Stimulated activated CD4-positive, alpha-beta T cell treated with anti-CD3 and anti-CD28 coated beads, Interleukin-1b, Interleukin-23, amount 100 ng/mL, for 1 hour (primary cell): ENCODE measurements at places on chromosomes 16 and 17.

- no peak for DNase-seq
Observed at GRCh38 chr17:76917829-76918228, 49.6 kb downstream of the MGAT5B start.

- DNase-seq: no peak
Observed at GRCh38 chr16:53946746-53947386, 242.9 kb downstream of the FTO start.

GRCh38 chr16:58128711-58129096 lies 477 bp downstream of the CFAP20 start:
- no peak for DNase-seq

DNA sequence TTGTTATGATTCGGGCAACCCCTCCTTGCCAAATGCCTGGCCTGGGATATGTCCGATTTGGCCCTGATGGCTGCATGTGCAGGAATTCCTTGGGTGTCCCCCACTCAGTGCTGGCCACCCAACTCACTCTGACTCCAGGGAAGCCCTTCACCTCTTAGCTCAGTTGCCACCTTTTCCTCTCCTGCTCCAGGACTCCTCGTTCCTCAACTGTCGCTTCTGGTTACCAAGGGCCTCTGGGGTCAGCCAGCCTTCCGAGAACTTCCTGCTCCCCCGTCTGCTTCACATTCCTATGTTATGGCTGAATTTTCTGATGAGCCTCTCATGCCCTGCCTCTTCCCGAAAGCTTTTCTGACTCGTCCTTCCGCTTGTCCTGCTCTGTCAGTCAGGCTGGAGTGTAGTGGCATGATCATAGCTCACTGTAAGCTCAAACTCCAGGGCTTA lies 63.5 kb downstream of the SPACA3 start:
- no peak for DNase-seq

DNA sequence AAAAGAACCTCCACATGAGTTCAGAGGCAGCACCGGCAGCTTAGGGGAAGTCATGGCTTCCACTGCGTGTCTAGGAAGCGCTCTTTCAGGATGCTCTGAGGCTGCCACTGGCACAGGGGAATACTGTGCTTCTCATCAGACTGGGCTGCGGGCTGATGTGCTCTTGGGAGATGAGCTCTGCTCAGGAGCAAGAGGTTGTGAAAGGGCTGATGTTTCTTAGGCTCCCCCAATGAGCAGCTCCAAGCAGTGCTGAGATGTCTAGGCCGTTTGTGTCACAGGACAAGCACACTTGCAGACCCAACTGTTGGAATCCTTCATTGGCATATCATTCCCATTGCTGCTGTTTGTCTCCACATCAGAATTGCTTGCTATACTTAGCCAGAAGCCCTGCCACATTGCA lies 3.6 kb downstream of the SP2 start:
- no peak for DNase-seq

DNA sequence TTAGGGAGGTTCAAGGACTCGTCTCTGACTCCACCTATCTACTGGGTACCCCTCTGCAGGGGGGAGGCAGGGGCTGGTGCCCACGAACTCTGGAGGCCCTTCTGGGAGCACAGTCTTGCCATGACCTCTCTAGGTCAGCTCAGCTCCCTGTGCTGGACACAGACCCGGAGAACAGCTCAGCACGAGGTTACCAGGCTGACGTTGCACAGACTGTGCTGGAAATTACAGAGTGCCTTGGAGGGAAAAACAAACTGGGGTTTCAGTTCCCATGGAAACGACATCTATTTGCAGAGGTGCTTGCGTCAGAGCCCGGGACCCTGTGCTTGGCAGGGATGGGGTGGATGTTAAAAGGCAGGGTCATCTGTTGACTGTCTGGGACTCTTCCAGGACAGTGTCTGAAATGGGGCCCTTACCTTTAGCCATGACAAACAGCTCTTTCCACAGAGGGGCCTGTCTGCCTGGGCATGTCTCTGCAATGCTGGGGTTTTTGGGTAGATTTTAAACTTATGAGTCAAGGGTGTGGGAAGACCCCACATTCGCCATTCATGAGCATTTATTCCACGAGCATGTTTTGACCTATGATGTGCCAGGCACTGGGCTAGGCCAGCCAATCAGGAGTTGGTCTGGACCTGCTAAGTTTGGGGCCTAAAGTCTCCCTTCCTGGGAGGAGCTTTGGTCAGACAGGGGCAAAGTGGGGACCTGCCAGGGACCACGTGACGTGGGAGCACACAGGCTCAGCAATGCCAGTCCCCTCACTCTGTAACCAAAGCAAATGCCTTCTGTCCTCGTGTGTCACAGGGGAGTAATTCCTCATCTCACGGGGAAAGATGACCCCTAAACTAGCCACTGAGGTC lies 22.5 kb downstream of the CCR7 start:
- DNase-seq: no peak

DNA sequence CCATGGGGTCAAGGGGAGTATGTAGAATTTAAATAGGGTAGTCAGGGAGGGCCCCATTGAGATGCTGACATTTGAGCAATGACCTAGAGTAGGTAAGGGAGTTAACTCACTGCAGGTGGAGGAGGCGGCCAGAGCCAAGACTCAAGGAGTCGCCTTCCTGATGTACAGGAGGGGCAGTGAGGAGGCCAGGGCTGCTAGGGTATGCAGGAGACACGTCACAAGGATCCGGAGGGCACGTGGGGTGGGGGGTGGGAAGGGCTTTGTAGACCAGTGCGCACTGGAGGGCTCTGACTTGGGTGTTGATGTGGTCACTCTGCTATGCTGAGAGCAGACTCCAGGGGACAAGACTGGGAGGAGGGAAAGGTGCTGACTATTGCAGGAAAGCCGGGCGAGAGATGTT lies 37.5 kb downstream of the SPECC1 start:
- no peak for DNase-seq

- DNase-seq: no peak
Observed at GRCh38 chr16:81841722-81842121, 62.6 kb downstream of the PLCG2 start.

- no peak for DNase-seq
Observed at GRCh38 chr17:49258394-49258793, 27.8 kb upstream of the PHOSPHO1 start.

- DNase-seq: no peak
Observed at GRCh38 chr16:24009098-24009497, 173.3 kb downstream of the PRKCB start.

DNA sequence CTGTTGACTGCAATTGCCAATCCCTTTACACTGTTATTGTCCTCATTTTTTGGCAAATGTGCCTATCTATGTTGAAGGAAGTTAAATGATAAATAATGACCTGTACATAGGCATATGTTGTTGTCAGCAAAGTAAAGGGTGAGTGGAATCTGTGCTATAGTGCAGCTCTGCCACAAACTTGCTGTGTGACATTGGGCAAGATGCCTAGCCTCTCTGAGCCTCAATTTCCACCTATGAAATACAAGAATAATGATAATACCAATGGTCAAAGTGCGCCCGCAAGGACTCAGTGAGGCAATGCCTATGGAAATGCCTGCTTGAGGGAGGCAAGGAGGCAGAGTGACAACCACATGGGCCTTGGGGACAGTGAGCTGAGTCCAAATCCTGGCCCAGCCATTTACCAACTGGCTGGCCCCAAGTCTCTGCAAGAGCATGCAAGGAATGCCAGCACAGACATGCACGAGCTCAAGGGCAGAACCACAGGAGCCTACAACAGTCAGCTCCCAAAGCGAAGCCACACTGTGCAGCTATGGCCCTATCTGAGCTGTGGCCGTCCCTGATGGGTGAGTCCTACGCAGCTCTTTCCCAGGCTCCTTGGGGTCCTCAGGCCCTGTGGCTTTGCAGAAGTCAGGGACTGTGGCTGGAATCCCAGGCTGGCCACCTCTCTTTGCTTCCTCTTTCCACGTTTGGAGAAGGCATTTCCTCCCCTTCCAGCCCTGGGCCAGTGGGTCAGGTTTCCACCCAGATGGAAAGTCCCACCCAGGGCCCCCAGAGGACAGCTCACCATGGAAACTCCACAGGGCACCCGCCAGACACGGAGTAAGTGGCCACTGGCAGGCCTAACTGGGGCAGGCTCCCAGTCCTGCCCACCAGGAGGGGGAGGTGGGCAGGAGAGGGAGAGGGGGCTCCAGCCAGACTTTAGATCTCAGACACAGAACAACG lies 82.1 kb downstream of the ZNF423 start:
- no peak for DNase-seq

GRCh38 chr17:79954281-79955166 lies 81.1 kb downstream of the TBC1D16 start:
- no peak for DNase-seq

DNA sequence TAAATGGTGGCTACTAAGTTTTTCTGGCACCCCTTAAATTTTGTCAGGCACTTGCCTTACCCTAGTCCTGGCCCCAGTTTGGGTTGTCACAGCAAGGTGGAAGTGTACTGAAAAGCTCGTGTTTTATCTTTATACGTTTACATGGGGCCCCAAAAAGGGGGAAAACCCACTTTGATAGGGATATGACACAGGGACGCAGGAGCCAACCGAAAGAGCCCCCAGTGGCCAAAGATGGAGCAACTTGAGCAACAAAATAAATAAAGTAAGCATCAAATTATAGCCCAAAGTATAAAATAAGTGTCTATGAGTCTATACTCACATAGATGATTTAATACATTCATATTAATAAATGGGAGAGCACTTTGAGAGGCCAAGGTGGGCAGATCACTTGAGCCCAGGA lies 5.0 kb upstream of the CETP start:
- no peak for DNase-seq

DNA sequence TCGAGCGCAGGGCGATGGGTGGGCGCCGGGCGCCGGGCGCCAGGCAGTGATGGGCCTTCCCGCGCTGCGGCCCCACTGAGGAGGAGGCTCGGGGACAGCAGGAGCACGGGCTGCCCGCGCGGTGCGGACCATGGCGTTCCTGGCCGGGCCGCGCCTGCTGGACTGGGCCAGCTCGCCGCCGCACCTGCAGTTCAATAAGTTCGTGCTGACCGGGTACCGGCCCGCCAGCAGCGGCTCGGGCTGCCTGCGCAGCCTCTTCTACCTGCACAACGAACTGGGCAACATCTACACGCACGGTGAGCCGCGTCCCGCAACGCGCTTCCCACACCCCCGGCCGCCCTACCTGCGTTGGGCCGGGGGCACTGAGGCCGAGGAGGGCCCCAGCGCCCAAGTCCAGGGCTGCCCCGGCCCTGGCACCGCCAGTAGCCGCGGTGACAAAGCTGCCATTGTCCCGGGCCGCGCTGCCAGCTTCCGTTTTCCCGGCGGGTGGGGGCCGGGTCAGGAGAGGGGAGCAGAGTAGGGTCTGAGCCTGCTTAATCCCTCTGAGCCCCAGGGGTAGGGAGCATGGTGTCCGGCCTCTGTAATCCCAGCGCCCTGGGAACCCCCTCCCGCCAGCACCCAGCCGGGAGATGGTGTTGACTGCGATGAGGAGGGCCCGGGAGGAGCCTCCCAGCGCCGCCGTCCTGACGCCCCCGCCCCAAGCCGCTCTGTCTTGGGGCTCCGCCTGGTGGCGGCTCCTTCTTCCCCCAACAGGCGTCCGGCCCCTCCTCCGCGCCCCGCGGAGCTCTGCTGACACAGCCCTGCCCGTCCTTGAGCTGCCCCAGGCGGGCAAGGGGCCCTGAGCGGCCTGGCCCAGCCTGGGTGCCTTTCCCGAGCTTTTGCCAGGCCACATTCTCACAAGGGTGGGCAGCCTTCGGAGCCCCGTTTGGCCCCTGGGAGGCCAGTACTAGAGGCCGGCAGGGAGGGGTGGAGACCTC lies 685 bp downstream of the PAQR4 start:
- no peak for DNase-seq

DNA sequence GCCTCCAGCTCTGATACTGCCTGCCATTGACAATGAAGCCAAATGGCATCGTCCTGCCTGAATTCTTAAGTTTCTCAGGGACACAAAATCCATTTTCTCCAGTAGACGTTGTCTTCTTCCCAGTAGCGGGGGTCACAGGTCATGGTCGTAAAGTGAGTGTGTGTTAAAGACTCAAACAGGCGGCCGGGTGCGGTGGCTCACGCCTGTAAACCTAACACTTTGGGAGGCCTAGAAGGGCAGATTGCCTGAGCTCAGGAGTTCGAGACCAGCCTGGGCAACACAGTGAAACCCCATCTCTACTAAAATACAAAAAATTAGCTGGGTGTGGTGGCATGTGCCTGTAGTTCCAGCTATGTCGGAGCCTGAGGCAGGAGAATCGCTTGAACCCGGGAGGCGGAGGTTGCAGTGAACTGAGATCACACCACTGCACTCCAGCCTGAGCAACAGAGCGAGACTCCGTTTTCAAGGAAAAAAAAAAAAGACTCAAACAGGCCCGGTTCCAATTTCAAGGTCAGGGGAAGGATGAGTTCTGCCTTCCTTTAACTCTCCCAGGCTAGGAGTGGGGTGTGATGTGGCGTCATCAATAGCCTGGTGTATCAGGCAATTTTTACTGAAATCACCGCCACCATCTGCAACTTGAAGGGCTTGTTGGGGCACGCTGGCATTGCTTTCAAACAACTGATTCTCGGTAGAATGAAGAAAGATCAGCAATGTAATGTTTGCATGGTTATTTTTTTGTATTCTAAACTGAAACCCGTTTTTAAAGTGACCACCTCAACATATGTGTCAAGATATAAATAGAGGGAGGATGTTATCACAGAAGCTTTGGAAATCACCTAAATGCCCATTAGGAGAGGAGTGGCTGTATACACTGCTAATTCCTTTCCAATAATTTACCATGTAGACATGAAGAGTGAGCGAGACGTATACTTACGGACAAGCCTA lies 91.0 kb downstream of the WSCD1 start:
- no peak for DNase-seq

- no peak for DNase-seq
Observed at GRCh38 chr16:2206420-2206779, 1.1 kb downstream of the MLST8 start.

DNA sequence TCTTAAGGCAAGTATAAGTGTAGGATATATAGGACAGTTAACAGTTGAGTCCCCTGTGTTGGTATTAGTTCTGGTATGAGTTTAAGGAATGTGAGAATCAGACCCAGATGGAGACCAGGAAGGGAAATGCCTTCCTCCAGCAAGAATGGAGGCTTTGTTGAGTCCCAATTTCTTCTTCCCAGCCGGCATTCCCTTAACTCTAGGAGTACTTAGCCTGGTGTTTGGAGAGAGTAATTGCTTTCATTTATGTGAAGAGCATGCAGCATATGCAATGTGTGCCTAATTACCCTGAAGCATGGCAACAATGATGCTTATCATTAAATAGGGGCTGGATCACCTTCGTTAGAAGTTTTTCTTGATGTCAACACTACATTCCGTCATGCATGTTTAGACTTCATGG lies 225.9 kb upstream of the XYLT1 start:
- no peak for DNase-seq

DNA sequence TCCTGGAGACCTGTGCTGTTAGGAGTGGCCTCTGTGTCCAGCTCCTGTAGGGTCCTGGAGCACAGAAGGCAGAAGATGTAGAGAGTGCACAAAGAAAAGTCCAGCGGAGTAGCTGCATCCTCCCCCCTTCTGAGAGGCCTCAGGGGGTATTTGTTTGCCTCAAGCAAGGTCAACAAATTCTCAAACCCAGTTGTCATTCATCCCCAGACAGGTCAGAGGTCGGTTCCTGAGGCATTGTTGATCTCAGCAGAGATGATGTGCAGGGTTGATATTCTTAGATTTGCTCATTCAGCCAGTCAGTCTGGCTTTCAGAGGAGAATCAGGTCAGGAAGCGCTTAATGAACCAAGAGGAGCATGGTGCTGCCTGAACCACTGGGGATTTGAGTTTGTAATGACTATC lies 8.3 kb upstream of the RBFOX1 start:
- DNase-seq: no peak

GRCh38 chr17:70929226-70929625 lies 759.9 kb downstream of the KCNJ2 start:
- DNase-seq: no peak

- no peak for DNase-seq
Observed at GRCh38 chr16:78906135-78906534, 694.4 kb downstream of the MAF start.
